Right hindlimb (tissue), 1 donor: ENCODE measurements at places on chromosomes 12 and 14.

GRCh38 chr12:40054555-40055227 lies 51.2 kb downstream of the SLC2A13 start:
- no peak for DNase-seq

GRCh38 chr14:36316131-36316530 lies 4.3 kb downstream of the MBIP start:
- no peak for DNase-seq

DNA sequence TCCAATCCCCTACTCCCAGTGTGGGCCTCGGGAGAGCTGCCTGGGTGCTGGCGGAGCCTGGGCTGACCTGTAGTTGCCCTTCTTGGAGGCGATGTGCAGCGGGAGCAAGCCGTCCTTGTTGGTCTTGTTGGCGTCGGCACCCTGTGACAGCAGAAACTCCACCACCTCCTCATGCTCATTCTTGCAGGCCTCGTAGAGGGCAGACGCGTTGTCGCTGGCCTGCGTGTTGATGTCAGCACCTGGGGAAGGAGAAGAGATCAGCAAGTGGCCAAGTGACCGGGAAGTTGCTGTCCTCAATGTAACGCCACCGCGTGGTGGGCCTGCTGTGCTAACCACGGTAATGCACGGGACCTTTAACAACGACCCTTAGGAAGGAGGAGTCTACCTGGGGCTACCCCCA lies 20.1 kb downstream of the FAM181A start:
- DNase-seq = no peak

- DNase-seq = no peak
Observed at GRCh38 chr12:92543359-92543758, 159.4 kb upstream of the PLEKHG7 start.

- DNase-seq = no peak
Observed at GRCh38 chr12:68428211-68428610, 96.0 kb upstream of the MDM1 start.

- DNase-seq = no peak
Observed at GRCh38 chr14:33376510-33376909, 437.8 kb downstream of the NPAS3 start.

DNA sequence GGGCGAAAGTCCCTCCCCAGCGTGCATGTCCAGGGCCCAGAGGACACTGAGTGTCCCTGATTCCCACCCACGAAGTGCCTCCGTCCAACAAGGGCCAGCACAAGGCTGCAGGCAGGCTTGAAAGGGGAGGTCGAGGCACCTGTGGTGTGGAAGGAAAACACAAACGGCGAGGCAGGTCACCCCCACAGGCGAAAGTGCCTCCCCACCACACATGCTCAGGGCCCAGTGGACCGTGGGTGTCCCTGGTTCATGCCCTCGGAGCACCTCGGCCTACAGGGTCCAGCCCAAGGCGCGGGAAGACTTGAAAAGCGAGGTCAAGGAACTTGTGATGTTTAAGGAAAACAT lies 370.4 kb downstream of the ALG10 start:
- DNase-seq = peak; percentile 4

DNA sequence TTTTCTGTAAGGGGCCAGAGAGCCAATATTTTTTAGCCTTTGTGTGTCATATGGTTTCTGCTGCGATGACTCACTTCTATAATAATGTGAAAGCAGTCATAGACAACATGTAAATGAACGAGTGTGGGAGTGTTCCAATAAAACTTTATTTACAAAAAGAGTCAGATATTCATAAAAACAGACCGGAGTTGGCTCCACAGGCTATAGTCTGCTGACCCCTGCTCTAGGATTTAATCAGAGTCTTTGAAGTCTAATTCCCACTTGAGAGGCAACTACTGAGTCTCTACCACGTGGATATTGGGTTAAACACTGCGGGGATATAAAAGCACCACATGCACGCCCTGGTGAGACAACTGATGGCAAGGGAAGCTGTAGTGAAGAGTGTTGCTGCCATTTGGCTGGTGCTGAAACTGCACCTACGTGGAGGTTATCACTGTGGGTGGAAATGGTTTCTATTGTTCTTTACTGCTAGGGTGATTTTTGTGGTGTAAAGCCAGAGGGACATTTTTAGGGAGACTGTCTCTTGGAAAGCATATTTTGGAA lies 3.6 kb upstream of the NINJ2 start:
- DNase-seq = no peak

DNA sequence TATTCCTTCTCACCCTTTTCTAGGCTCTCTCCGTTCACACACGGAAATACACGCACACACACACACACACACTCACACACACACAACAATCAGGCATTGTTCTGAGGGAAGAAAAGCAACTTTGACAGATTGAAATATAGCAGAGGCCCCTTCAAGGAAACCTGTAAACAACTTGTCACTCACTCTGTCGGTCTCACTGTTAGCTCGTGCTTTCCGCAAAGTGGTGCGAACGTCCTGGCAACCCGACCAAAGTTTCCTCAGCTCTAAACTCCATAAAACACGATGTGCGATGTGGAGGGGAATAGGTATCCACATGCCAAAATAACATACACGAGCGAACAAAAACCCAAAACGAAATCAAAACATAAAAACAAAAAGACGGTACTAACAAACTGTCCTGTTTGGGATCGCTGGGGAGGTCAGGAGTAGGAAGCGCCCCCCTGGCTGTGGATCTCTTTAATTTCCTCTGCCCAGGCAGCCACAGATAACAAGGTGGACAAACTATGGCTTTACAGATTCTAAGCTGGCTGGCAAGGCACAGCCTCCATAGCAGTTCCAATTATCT lies 822 bp upstream of the SOX5 start:
- peak; percentile 48 for DNase-seq

DNA sequence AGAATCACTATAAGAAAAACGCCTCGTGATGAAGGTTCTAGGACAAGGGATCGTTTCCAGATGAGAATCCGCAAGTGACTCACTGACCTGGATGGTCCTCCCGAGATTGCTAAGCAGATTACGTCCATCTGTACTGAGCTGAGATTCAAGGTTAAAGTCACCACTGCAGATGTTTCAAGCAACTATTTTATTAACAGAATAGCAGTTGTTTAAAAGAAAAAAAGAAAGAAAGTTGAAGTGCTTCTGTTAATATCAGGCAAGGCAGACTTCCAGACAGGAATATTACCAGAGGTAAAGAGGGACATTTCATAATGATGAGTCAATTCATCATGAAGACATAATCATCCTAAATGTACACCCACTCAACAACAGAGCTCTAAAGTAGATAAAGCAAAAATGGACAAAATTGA lies 17.9 kb downstream of the PXN start:
- DNase-seq = no peak

DNA sequence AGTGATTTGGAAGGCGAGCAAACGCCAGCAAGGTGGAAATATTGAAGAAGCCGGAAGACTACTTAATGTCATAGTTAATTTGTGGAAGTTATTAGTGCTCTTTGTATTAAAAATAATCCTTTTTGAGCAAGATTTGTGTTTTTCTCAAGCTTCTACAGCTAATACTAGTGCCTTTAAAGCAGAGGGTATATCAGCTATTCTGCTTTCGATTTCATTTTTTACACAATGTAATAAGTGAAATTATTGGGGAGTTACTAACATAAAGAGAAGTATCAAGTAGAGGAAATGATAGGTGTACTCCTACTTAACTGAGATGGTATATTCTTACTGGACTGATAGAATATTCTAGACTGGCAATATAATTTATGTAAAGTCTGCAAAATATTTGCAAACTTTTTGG lies 392.4 kb upstream of the DCN start:
- no peak for DNase-seq

DNA sequence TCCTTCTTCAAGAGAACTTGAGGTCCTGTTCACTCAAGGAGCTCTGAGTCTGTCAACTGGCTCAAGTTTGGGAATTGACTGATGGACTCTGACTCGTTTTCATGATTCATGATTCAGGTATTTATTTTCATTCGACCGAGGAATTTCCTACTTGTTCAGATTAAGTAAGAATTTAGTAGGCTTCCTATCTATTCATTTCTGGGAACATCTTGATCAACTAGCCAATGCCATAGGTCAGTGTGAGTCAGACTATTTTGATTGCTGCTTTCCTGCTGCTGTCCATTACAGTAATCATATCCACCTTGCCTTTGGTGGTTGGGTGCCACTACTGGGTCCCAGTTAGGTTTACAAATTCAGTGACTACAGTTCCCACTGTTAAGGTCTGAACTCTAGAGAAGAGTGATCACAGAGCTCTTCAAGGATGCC lies 6.1 kb downstream of the FAM186A start:
- DNase-seq = no peak

GRCh38 chr12:113886721-113887120 lies 79.4 kb downstream of the RBM19 start:
- no peak for DNase-seq

GRCh38 chr12:120799243-120800045 lies 73.8 kb downstream of the ACADS start:
- DNase-seq = no peak

- no peak for DNase-seq
Observed at GRCh38 chr12:117069101-117069797, 30.0 kb downstream of the TESC start.

- DNase-seq = no peak
Observed at GRCh38 chr14:105168979-105169507, 467 bp upstream of the JAG2 start.

GRCh38 chr14:92502541-92503286 lies 10.9 kb upstream of the RIN3 start:
- DNase-seq = peak; percentile 5

DNA sequence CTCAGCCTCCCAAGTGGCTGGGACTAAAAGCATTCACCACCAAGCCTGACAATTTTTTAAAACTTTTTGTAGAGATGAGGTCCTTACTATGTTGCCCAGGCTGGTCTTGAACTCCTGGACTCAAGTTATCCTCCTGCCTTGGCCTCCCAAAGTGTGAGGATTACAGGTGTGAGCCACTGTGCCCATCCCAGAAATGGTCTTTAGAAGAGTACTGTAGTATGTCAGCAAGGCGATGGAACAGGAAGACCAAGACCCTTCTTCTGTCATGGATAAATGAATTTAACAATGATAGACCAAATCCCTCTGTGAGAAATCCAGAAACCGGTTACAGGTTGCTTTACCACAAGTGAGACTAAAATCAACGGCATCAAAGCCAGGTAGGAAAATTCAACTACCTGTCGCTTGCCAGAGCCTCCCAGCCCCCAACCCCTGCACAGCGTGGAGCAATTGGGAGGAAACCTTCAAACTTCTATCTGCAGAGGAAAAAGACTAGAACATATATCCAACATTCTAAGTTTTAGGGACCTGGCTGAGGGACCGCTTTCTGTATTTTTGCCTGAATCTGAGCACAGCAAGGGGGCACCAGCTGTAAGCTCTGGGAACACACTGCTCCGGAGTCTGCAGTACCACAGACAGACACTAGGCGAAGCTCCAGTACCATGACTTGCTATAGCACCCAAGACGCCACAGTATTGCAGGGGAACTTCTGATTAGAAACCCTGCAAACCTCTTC lies 51.3 kb downstream of the CPSF6 start:
- DNase-seq = peak; percentile 43

- no peak for DNase-seq
Observed at GRCh38 chr12:47417955-47418354, 287.9 kb downstream of the RPAP3 start.

DNA sequence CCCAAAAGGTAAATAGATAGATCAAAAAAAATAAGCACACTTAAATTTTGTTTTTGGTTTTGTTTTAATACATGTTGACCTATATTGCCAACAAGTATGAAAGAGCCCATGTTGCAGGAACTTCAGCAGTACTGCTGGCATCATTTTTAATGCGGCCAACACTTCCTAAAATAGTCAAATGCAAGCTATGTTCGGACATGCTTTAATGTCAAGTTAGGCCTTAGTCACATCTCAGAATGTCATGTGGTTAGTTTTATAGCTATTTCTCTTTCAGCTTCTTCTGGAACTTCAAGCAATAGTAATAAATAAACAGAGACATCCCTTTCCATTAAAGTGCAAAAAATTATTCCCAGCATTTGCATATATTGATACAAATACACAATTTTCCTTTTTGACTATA lies 153.4 kb downstream of the PIK3C2G start:
- DNase-seq = no peak

GRCh38 chr12:39368096-39368495 lies 74.8 kb downstream of the KIF21A start:
- no peak for DNase-seq

- peak; percentile 35 for DNase-seq
Observed at GRCh38 chr12:19223695-19224094, 94.2 kb downstream of the PLEKHA5 start.

GRCh38 chr14:60757567-60758002 lies 23.0 kb downstream of the MNAT1 start:
- no peak for DNase-seq

- no peak for DNase-seq
Observed at GRCh38 chr12:39292125-39292630, 150.7 kb downstream of the KIF21A start.

DNA sequence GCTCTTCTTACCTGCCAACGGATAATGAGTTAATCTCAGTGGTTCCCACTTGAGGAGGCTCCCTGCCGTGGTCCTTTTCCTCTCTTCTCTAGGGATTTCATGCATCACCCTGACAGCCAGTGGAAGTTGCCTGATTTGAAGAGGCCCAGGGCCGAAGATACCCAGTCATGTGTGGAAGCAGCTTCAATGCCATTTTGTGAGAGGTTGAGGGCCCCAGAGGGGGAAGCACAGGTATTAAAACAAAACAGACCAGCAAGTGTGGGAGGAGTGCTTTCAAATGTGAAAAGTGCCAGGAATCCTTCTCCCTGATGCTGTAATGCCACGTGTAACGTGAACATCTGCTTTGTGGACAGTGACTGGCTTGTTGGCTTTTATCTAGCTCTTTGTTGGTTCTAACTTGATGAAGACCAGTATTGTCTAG lies 1.5 kb downstream of the TCP11L2 start:
- no peak for DNase-seq

DNA sequence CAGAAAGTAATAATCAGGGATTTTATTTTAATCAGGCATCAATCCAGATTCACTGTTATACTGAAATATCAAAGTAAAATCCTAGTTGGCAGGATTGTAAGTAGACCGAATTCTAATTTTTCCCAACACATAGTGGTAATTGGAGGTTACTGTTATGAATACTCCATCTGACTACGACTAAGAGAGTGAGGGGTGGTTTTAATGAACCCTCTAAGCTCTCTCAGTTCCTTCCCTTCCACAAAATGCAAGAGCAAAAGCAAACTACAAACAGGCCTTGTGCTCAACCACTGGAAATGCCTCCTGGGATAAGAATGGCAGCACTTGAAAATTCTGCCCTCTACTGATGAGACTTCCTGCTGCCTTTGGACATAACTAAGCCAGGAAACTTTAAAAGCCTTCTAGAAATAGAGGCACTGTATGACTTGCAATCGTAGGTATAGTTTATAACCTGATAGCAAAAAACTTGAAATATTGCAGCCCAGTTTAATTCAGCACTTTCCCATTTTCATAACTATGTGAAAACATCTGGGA lies 184.8 kb downstream of the SLC16A7 start:
- DNase-seq = no peak

DNA sequence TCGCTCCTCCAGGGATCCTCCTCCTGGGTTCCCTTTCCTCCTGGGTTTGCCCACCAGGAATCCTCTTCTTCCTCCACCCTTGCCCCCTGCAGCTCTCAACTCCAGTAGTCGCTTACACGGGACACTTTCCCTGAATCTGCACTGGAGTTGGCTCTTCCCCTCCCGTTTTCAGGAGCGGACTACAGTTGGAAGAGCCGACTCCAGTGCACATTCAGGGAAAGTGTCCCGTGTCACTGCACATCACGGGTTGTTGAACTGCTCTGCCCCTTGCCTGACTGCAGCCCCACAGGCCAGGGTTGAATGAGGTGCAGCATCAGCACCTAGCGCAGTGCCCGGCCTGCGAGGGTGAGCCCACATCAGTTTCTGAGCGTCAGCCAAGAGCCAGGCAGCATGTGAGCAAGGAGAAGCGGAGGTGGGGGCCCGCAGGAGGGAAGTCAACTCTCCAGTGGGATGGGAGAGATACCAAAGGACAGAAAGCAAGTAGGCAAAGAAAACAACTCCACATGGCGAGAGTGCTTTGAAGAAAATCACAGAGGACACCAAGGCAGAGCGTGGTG lies 13.1 kb downstream of the RAPGEF3 start:
- DNase-seq = no peak
